ENCODE measurements at places on chromosomes 13 and 19.

GRCh38 chr13:46296115-46296822 lies 84.5 kb downstream of the LRRC63 start:
- no peak for DNase-seq

GRCh38 chr13:94272038-94272437 lies 207.4 kb downstream of the DCT start:
- DNase-seq: no peak

DNA sequence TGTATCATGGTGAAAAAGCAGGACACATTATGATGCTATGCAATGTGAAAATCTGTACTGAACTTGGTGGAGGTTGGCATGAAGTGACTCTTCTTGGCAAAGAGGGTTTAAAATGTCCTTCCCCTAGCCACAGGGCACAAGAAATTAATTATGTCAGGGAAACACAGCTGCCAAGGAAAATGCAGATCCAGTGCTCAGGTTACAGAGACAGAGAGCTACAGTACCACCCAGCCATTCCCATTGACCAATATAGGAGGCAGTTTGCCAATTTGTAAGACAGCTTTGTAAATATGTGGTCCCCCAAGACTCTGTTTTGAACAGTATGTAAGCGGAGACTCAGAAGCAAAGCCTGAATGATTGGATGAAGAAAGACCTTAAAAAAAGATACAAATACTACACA lies 69.4 kb upstream of the KLF12 start:
- DNase-seq: no peak

- no peak for DNase-seq
Observed at GRCh38 chr19:3115411-3115810, 20.4 kb upstream of the GNA15 start.

DNA sequence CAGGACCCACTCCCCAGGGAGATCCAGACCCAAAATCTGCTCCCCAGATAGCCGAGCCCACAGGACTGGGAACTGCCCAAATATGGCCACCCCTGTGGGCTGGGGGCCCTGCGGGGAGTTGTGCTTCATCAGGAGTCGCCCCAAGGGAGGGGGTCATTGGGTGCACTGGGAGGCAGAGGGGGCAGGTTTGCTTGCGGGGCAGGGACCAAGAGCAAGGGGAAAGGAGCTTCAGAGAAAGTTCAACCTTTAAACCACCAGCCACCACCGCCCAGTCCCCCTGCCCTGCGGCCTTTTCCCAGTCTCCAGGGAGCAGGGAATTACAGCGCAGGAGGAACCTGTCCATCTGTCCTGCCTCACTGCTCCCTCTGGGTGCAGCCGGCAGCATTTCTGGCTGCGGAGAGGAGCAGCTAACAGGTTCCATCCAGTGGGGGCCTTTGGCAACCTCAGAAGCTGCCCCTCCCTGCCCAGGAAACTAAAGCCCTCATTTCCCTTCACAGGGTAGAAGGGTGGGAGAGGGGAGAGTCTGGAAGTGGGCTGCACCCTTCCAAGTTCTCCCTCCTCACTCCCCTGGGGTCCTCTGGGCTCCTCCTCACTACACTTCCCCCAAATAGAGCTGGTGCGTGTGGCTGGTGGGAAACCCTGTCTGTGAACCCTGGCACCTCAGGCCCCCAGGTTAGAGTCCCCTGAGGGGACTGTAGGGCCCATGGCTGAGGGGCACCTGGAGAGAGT lies 13.8 kb upstream of the ASF1B start:
- no peak for DNase-seq

GRCh38 chr19:29525901-29526729 lies at the start of gene VSTM2B:
VSTM2B (plus strand) TSS chr19:29525994; CDS start chr19:29526584, 590 bp downstream.
- no peak for DNase-seq

- DNase-seq: no peak
Observed at GRCh38 chr13:50682002-50682401, 161.5 kb downstream of the DLEU7 start.

DNA sequence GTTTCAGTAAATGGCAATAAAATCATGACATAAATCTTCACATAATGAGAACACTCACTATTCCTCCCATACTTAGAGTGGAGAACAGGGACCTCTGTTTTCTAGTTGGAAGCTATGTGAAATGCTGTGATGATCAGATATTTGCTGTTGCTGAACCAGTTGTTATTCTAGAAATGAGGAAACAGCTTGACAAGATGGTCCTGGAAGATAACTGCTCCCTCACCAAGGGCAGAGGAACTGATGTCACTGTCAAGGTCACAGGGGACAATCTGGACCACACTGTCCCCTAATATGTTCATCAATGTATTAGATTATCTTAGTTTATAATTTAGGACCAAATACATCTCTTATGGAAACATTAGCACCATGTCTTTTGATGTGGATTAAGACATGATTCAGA lies 1173.3 kb downstream of the PCDH17 start:
- no peak for DNase-seq

DNA sequence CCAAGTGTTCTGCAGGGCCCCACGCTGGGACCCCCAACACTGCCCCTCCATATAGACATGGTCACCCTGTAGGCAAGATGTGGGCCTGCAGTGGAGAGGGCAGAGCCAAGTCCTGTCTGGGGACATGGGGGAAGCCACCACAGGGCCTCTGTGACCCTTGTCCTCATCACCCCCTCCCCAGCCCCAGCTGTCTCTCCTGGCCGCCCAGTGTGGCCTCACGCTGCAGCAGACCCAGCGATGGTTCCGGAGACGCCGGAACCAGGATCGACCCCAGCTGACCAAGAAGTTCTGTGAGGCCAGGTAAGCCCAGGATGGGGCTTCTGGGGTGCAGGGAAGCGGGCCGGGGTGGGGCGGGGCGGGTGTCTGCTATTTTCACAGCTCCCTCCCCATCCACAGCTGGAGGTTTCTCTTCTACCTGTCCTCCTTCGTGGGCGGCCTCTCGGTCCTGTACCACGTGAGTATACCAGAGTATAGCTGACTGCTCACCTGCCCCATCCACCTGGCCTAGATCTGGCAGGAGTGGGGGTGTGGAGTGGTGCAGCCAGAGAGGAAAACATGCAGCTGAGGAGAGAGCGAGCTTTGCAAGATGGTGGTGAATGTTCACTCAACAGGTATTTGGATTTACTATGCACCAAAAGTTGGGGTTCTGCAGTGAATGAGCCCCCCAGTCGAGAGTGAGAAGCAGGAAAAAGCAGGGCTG lies 46.4 kb downstream of the CERS4 start:
- no peak for DNase-seq

- no peak for DNase-seq
Observed at GRCh38 chr13:99663908-99664307, 162.6 kb downstream of the TM9SF2 start.

- DNase-seq: no peak
Observed at GRCh38 chr13:52158629-52159158, 703 bp downstream of the NEK3 start.

GRCh38 chr13:99050983-99051488 lies 73.2 kb upstream of the DOCK9 start:
- DNase-seq: no peak

- peak; percentile 3 for DNase-seq
Observed at GRCh38 chr13:36673838-36674326, at the start of gene SERTM1. SERTM1 (plus strand) TSS chr13:36674020; CDS start chr13:36695079, 21,059 bp downstream.

DNA sequence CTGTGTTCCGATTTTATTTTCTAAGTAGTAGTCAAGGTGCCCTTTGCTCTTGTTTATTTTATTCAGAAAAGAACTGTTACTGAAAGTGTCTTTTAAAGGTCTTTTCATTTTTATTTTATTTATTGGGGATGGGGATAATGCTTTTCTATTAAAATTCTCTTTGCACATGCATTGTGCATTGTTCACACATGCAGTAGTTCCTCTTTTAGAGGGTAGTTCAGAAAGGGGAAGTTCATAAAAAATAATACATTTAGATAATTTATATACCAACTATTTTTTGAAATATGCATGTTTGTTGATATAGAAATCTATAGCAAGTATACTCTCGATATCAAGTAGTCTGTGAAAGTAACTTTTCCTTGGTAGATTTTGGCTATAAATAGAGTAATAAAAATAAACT lies 3.5 kb downstream of the GPC5 start:
- DNase-seq: no peak

DNA sequence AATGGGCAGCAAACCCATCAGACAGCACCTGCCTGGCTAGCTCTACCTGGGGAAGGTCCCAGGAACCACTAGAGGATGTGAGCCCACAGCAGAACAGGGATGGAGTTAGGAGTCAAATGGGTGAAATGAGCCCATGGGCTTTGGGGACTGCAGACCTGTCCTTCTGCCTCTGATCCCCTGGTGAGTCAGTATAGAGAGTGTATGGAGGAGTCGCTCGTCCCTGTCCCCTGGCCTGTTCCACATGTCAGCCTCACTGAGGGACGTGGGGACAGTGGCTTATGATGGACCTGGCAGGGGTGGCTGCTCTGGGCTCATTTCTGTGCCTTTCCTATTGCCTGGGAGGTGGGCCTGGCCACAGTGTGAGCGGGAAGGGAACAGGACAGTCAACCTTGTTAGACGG lies 4.0 kb downstream of the CEACAM1 start:
- no peak for DNase-seq

DNA sequence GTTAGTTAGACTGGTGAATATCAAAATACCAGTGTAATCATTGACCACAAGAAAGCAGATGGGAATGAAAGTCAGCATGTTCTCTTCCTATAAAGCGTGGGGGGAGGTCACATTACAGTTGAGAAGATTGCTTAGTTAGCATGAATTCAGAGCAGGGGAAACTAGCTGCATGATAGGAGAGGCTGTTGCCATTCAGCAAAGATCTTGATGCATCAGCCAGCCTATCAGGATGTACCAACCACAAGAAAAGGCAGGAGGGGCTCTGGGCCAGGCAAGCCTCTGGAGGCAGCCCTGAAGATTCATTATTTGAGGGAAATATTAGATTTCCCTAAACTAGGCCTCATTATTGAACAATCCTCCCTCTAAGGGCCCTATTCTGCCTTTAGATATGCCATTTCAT lies 5.0 kb upstream of the MTMR6 start:
- DNase-seq: no peak

All from activated gamma-delta T cell (primary cell).